ENCODE measurements at places on chromosomes 12 and 14.

DNA sequence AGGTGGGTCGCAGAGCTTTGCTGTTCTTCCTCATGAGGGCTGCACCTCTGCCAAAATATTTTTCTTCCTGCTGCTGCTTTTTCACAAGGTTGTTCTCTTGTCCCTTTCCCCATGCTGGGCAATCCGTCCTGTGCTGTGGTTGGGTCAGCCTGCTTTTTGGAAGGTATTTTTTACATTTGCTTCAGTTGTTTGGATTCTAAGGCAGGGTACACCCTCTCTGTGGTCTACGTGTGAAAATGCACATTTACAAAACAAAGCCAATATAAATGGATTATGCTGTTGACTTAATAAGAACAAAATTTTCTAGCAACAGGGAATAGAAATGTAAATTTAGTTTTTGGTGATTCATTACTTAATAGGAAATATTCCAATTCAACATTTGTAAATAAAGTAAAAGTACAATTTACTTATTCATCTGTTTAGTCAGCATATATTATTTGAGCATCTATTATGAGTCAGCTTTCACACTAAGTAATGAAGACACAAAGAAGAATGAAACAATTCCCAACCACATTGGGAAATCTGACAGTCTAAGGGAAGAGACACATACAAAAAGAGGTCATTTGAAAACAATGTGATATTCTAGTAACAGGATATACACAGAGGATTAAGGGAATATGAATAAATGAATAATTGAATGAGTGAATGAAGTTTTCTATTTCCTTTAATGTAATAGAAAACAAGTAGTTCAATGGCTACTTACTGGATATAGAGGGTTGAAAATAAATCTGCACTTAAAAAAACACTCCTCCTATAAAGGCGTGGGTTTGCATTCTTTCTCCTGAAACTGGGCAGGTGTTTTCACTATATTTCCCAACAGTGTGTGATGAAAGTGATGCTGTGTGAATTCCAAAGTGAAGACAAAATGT lies 94.6 kb upstream of the PRICKLE1 start:
- no peak for DNase-seq

DNA sequence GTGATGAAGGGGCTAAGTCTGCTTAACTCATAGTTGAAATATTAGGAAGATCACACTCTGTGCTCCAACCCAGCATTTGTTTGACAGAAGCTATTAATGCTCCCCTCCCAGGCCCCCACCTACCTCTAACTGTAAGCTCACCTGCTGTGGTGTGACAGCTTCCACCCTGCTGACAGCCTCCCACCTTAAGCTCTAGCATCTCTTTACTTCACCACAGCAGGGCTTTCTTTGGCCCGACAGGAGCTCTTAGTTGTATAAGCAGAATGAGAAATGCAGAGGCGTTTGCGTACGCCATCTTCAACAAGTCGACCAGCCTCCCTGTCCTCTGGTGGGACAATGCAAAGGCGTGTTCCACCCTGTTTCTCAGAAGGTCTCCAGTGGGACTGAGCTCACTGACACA lies 80.1 kb upstream of the OSBPL8 start:
- DNase-seq: no peak

GRCh38 chr12:49792976-49793580 lies 35.1 kb downstream of the NCKAP5L start:
- DNase-seq: no peak

DNA sequence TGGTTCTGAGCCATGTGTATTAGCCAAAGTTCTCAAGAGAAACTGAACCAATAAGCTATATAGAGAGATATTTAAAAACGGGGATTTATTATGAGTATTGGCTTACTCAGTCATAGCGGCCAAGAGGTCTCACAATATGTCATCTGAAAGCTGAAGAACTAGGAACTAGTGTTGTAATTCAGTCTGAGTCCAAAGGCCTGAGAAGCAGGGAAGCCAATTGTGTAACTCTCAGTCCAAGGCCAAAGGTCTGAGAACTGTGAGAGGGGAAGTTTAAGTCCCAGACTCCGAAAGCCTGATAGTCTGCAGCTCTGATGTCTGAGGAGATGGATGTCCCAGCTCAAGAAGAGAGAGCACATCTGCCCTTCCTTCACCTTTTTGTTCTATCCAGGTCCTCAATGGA lies 344.8 kb upstream of the USP15 start:
- no peak for DNase-seq

DNA sequence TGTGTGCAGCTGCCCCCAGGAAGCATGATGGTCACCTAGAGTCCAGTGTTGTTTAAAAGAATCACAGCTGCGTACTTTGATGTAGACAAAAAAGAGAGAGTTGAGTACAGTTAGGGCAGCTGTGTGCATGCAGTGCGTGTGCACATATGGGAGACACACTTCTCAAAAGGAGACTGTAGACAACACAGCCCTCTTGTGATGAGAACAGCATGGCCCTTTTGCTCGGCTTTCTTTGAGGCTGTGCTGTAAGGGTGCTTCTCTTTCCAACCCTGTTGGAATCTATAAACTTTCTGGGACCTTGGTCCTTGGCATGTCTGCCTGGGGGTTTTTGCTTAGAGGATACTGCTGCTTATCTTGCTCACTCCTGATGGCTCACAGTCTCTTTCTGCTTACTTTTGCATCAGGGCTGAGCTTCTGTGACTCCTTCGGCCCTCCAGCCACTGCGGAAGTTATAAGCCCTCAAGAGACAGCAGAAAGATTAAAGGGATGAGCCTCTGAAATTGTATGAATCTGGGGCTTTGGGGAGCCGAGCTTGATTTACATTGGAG lies 102.9 kb downstream of the DYRK2 start:
- no peak for DNase-seq

DNA sequence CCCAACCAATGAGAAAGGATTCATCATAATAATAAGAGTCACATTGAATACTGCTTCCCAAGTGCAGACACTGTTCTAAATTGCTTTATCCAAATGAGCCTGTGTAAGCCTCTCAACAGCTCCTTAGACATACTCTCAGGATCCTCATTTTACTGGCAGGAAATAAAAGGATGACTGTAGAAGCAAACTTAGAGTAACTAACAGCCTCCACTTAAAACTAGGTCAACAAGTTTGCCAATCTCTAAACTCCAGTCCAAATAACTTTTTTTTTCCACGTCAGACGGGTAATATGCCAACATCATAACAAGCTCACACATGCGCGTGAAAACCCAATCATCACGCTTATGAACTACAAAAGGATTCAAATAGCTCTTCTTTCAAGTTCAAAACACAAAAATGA lies 15.3 kb upstream of the DPF3 start:
- no peak for DNase-seq

All from stimulated activated CD8-positive, alpha-beta memory T cell treated with anti-CD3 and anti-CD28 coated beads, Interleukin-15, amount 100 ng/mL, for 48 hours (primary cell).